Pancreas (tissue), 10 donors: ENCODE measurements at places on chromosomes 13 and 19.

DNA sequence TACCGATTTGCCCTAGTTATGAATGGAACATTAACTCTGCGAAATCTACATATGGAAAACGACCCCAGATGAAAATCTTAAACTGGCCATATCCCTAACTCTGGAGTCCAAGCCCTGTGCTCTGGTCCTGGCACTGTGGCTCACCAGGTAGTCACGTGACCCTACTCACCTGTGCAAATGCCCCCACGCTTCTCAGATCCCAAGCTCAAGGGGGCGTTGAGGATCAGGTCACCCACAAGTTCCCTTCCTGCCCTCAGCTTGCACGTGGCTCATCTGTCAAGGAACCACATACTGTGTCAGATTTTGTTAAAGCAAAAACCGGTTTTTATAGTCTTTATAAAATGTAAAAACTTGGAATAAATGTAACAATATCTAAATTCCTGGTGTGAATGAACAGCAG is 324.0 kb downstream of the SHISA2 start:
- H3K4me1 ChIP-seq = no peaks in the 10 kb centered on the region
- no peak overlapping the region for H3K27ac ChIP-seq
- no peaks in the 10 kb centered on the region for H3K27me3 ChIP-seq
- no peaks in the 10 kb centered on the region for H3K36me3 ChIP-seq
- H3K4me3 ChIP-seq = no peak overlapping the region

- H3K36me3 ChIP-seq = no peaks in the 10 kb centered on the region
- no peaks in the 10 kb centered on the region for H3K27me3 ChIP-seq
- H3K4me3 ChIP-seq = no peak overlapping the region
- no peak for DNase-seq
- H3K27ac ChIP-seq = no peak overlapping the region
These were observed 131.1 kb upstream of the NBEA start for GRCh38 chr13:34810996-34811395.

GRCh38 chr19:10881403-10882107 is 10.2 kb downstream of the CARM1 start:
- no peak for DNase-seq
- H3K4me1 ChIP-seq = no peaks in the 10 kb centered on the region
- no peak overlapping the region for H3K27ac ChIP-seq
- no peaks in the 10 kb centered on the region for H3K36me3 ChIP-seq
- no peak overlapping the region for H3K4me3 ChIP-seq

GRCh38 chr13:21059641-21060337 is 1.6 kb downstream of the LATS2 start:
- peak overlapping the region; percentile 96 for H3K4me3 ChIP-seq
- DNase-seq = no peak
- H3K27me3 ChIP-seq = no peaks in the 10 kb centered on the region
- H3K36me3 ChIP-seq = no peaks in the 10 kb centered on the region
- peak overlapping the region; percentile 90 for H3K27ac ChIP-seq
- H3K4me1 ChIP-seq = no peaks in the 10 kb centered on the region

DNA sequence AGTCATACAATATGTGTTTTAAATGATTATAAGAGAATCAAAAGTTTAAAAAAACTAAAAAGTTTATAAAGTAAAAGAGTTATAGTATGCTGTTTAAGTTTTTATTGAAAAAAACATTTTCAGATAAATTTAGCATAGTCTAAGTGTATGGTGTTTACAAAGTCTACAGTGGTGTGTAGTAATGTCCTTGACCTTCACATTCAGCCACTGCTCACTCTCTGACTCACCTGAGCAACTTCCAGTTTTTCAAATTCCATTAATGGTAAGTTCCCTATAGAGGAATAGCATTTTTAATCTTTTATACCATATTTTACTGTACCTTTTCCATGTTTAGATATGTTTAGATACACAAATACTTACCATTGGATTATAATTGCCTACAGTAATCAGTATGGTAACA is 842.4 kb upstream of the KLHL1 start:
- no peaks in the 10 kb centered on the region for H3K27me3 ChIP-seq
- no peak overlapping the region for H3K4me3 ChIP-seq
- H3K27ac ChIP-seq = no peak overlapping the region
- H3K4me1 ChIP-seq = no peaks in the 10 kb centered on the region
- no peak for DNase-seq
- no peaks in the 10 kb centered on the region for H3K36me3 ChIP-seq
